Placental pericyte (primary cell): ENCODE measurements at places on chromosomes 2 and 18. TPM values are rescaled to one million over a fixed set of nuclear protein-coding genes. Genes with fewer than 3 reads are reported as not detected.

The GPR39 gene
- total RNA-seq, result 2.6 and 21.2 TPM in 2 replicates

The MERTK gene
- total RNA-seq, result 0.14 and 0.44 TPM in 2 replicates

The GAL3ST2 gene
- 0.14 TPM in 1 of 2 replicates, not detected in the other for total RNA-seq

The FAM237A gene
- total RNA-seq, result not detected in 2 replicates

The IMMT gene
- 70.7 and 92.1 TPM in 2 replicates for total RNA-seq

The ANKRD29 gene
- total RNA-seq, result 0.22 and 1.3 TPM in 2 replicates

The ALPG gene
- not detected in 2 replicates for total RNA-seq

The FAM124B gene
- total RNA-seq, result 0.22 and 0.57 TPM in 2 replicates

The EMX1 gene
- total RNA-seq, result not detected in 2 replicates

The ST3GAL5 gene
- total RNA-seq, result 21.0 and 68.7 TPM in 2 replicates

The KLHL41 gene
- total RNA-seq, result 0.14 and 0.22 TPM in 2 replicates

The MYO1B gene
- 102 and 143 TPM in 2 replicates for total RNA-seq

The GYPC gene
- 80.3 and 213 TPM in 2 replicates for total RNA-seq

The MBD5 gene
- 25.6 and 27.5 TPM in 2 replicates for total RNA-seq

The TCF7L1 gene
- 3.7 and 4.2 TPM in 2 replicates for total RNA-seq

The ST6GAL2 gene
- total RNA-seq, result 0.44 and 27.3 TPM in 2 replicates

The PLEK gene
- 1.3 TPM in 1 of 2 replicates, not detected in the other for total RNA-seq

The UBE2F gene
- 38.7 and 52.0 TPM in 2 replicates for total RNA-seq

The CTIF gene
- total RNA-seq, result 32.4 and 35.2 TPM in 2 replicates

The CNTNAP5 gene
- total RNA-seq, result not detected in 2 replicates

The CLK1 gene
- total RNA-seq, result 47.7 and 51.2 TPM in 2 replicates

The NOSTRIN gene
- under 0.01 and 1.0 TPM in 2 replicates for total RNA-seq

The UGT1A4 gene
- total RNA-seq, result not detected in 2 replicates

The CCNYL1 gene
- 11.6 and 13.1 TPM in 2 replicates for total RNA-seq

The CCDC93 gene
- 23.4 and 26.2 TPM in 2 replicates for total RNA-seq

The HTR2B gene
- 11.7 and 68.9 TPM in 2 replicates for total RNA-seq

The TMEM37 gene
- total RNA-seq, result 0.29 and 0.66 TPM in 2 replicates

The SLC30A3 gene
- 0.14 TPM in 1 of 2 replicates, not detected in the other for total RNA-seq

The GAD1 gene
- total RNA-seq, result 0.22 and 0.43 TPM in 2 replicates

The STON1 gene
- 8.4 and 20.1 TPM in 2 replicates for total RNA-seq

The SCN7A gene
- total RNA-seq, result under 0.01 TPM in 1 of 2 replicates, not detected in the other

The ARMC9 gene
- 157 and 512 TPM in 2 replicates for total RNA-seq

The TMEM169 gene
- total RNA-seq, result 0.14 TPM in 1 of 2 replicates, not detected in the other

The SLC19A3 gene
- total RNA-seq, result 0.14 and 2.4 TPM in 2 replicates

The GCKR gene
- total RNA-seq, result 0.43 TPM in 1 of 2 replicates, not detected in the other

The C2orf66 gene
- not detected in 2 replicates for total RNA-seq

The LRRTM1 gene
- total RNA-seq, result not detected in 2 replicates

The C2orf81 gene
- total RNA-seq, result 0.66 and 1.6 TPM in 2 replicates

The ZAP70 gene
- 0.43 TPM in 1 of 2 replicates, not detected in the other for total RNA-seq

The DSG1 gene
- not detected in 2 replicates for total RNA-seq

The ALPP gene
- under 0.01 TPM in 1 of 2 replicates, not detected in the other for total RNA-seq

The VAMP8 gene
- 11.8 and 14.0 TPM in 2 replicates for total RNA-seq

The PLGLB2 gene
- total RNA-seq, result 0.66 and 3.7 TPM in 2 replicates

The DIPK1C gene
- not detected in 2 replicates for total RNA-seq

The ABCB11 gene
- not detected in 2 replicates for total RNA-seq

The GDF7 gene
- under 0.01 TPM in 2 replicates for total RNA-seq
